ENCODE measurements at places on chromosomes 6 and 20.

DNA sequence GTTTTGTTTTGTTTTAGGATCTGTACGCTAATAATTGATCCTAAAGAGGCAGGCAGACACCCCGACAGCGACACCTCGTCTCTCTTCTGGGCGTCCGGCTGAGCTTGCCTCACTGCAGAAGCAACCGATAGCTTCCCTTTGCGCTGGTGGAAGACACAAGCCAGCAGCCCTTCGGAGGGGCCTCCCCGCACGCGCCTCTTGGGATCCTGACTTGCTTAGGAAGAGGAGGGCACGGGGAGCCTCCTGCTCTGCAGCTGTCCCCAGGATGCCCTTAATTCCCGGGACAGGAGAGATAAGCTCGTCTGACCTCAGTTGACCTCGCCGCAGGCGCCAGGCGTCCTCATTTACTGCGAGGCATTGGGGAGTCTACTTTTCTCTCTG, 94.0 kb downstream of the CD83 start:
- peak; percentile 50 for DNase-seq

DNA sequence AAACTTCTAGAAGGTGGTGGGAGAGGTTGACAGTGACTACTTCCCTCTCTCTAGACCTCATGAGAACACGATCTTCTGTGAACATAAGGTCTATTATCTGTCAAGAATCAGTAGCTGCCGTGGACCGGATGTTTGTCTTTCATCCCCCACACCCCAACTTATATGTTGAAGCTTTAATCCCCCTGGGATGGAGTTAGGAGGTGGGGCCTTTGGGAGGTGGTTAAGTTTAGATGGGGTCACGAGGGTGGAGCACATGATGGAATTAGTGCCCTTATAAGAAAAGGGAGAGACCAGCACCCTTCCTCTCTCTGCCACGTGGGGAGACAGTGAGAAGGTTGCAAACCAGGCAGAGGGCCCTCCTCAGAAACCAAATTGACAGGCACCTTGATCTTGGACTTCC, 409.1 kb downstream of the QKI start:
- no peak for DNase-seq

GRCh38 chr6:66278115-66278514, 571.1 kb upstream of the EYS start:
- DNase-seq, result no peak

DNA sequence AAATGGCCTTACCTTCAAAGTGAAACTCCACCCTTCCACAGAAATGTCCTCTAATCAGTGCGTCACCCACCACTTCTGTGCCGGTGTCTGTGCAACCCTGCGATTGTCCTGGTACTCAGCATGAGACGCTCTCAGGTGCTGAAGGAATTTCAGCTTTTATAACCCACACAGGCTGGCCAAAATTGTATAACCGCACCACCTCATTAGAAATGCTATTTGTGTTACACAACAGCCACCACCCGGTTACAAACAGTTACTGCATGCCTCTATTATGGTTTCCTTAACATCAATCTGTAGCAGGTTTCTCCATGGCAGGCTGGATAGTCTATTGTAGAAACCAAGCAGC, 51.5 kb downstream of the SLC23A2 start:
- DNase-seq, result peak; percentile 12

DNA sequence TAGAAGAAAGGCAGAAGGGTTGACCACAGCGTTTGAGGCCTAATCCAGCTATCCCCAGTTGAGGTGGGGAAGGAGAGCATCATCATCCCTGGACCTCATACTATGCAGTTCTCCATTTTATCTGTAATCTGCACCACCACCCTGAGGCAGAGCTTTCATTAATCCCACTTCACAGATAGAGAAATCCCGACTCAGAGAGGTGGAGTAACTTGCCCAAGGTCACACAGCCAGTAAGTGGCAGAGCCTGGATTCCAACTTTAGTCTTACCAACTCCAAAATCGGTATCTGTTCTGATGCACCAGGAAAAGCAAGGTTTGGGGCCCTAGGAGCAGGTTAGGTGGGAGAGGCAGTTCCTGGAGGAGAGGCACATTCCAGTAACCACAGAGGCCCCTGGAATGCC, 6.7 kb downstream of the TMEM74B start:
- DNase-seq, result no peak

- no peak for DNase-seq
Measured at GRCh38 chr6:121000381-121000780, 333.9 kb downstream of the TBC1D32 start.

- DNase-seq, result no peak
Measured at GRCh38 chr6:147397306-147397705, 111.2 kb upstream of the SAMD5 start.

Measured in CD4-positive, alpha-beta T cell treated with Interleukin-6 for 4 hours (primary cell).